ENCODE measurements at places on chromosomes 2 and 18.

- no peak for DNase-seq
Observed at GRCh38 chr2:241478166-241478565, 30.2 kb downstream of the STK25 start.

DNA sequence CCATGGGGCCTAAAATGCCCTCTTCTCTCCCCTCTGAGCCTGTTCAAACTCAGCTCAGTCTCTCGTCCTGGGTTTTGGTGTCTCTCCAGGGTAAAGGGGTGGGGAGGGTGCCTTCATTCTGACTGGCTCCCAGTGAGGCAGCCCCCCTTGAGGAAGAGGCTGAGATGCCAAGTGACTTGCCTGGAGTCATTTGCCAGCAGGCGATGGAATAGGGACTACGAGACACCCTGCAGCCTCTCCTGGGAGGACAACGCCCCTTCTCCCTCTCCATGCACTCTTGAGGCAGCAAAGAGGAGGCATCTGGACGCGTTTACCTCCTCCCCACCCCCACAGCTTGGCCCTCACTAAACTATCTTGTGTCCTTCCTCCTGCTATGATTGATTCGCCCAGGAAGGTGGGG is 760 bp upstream of the STON1 start:
- no peak for DNase-seq

- DNase-seq = no peak
Observed at GRCh38 chr18:48934723-48935432, 15.9 kb downstream of the SMAD7 start.

DNA sequence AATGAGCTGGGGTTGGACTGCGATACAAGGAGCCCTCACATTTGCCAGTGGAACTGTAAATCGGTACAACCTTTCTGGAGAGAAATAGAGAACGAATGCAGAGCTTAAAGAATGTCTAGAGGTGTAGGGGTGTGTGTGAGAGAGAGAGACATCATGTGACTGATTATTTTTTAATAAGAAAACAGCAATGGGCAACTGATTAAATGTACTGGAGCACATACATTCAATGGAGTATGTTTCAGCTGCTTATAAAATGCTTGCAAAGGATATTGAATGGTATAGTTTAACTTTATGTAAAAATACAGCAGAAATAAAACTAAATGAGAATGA is 391 bp upstream of the TMEM17 start:
- no peak for DNase-seq

DNA sequence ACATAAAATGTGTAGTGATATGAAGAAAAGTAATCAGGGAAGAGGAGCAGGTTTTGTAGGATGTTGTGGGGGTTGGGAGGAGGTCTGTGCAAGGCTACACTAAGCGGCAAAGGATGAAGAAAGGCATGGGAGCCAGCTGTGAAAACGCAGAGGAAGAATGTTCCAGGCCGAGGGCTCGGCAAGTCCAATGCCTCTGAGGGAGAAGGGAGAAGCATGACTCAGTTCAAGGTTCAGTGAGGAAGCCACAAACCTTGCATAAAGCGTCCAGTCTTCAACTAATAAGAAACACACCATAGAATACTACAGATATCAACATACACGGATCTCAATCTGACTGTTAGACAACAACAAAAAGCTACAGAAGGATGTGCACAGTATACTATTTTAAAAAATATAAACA is 16.2 kb downstream of the EPB41L3 start:
- DNase-seq = no peak

DNA sequence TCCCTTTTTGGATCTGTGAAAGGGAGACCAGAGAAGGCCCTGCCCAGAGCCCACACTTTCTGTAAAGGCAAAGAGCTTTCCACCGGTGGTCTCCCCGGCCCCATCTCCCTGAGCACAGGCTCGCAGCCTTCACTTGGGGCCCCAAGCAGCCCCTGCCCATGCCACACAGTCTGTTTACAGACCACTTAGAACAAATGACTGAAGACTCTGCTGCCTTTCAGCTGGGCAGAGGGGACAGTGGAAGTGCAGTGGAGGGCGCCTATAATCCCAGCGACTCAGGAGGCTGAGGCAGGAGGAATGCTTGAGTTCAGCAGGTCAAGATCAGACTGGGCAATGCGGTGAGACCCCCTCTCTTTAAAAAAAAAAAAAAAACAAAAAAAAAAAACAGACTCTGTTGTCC is 28.9 kb downstream of the SERTAD2 start:
- no peak for DNase-seq

- no peak for DNase-seq
Observed at GRCh38 chr2:182971820-182972547, 66.3 kb downstream of the NCKAP1 start.

DNA sequence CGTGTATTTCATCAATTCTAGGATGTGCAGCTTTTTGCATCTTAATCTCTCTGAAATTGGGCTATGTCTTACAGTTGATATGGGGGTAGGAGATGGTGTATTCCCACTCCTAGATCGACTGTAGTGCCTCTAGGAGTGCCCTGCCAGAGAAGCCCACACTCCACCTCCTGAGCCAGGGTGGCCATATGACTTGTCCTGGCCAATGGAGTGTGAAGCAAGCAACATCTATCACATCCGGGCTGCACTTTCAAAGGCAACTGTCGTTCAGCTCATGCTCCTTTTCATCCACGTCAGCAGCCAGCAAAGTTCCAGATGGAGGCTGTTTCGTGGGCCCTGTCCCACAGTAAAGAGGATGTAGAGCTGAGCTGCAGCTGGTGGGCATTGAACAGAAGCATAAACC is 149.4 kb upstream of the SLC1A4 start:
- DNase-seq = no peak

DNA sequence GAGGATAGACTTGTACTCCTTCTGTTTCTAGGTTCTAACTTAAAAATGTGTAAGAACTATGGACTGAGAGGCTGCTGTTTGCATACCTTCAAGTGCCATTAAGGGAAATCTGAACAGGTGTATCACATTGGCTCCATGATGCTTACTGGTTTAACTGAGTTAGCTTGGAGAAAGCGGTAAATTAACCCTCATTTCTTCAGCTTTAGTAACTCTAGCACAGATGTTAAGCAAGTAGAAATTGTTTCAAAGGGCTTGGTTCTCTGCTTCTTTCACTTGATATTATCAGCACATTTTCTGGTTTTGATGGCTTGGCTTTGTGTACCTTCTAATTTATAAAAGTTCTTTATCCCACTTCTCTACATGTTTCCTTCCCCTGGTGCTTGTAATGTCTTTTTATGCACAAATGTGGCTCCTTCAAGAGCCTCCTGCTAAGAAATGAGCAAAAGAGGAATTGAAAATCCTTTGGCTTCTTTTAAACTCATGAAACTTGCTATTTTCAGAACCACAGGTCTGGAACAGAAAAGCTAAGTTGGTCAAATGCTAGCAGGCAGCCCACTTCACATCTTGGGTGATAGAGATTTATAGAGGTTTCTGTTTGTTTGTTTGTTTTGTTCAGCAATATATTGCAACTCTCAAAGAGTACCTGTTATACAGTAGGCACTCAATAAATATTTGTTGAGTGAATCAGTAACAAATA is 249.9 kb upstream of the THUMPD2 start:
- no peak for DNase-seq

DNA sequence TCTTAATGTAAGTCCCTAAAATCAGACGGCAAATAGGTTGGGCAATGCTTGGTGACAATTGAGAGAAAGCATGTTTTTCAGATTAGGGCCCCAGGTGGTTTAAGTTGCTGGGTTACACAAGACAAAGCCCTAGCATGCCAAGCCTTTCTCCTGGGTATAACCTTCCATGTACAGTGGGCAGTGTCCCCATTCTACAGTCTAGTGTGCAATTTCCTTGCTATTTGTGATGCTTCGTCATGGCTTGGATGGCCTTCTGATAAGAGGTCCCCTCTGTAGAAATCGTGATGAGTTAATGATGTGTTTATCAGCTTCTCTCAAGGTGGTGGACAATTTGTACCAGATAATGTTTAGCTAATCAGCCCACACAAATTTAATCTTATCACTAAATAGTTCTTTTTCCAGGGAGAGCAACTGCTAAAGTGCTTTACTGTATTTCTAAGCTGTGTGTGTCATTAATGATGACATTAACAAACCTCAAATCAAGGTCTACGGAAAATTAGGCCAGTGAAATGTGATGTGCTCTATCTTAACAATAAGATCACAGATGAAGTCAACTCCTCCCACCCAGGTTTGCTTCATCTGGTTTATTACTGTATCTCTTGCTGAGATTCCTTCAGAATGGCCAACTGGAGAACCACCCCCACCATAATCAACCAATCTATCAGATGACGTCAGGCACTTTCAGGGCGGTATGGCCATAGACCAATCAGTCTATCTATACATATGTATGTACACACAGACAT is 61.7 kb downstream of the PLB1 start:
- DNase-seq = no peak

GRCh38 chr2:59171019-59171418 is 929.9 kb upstream of the FANCL start:
- DNase-seq = no peak

- no peak for DNase-seq
Observed at GRCh38 chr2:73084971-73085370, 13.5 kb upstream of the SFXN5 start.

DNA sequence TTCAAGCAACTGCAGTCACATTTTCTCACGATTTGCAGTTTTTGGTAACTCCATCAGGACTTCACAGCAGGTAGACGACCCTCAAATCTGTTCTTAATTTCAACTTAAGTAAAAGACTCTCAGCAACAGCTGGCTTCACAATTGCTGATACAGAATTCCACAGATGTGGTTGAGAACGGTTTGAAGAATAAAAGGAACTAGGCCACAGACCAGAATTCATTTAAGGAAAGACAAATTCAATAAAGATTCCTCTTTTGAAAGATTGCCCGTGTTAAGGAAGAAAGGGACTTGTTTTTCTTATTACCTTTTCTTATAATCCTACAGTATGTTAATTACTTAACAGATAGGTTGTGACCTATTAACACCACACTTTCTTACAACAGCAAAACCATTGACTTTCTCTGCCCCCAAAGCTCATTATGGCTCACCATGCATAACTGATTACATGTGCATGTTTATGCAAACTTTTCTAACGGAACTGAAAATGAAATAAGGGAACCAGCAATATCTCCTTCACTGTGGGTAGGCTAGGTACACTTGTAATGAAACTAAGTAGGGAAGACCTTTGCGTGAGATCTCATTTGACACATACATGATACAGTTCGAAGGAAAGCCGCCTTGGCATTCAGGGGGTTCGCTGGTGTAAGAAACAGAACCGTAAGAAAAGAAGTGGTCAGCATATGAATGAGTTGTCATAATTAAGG is 4.7 kb upstream of the ZNF516 start:
- DNase-seq = no peak

GRCh38 chr2:238160206-238161129 is 1.7 kb downstream of the ERFE start:
- no peak for DNase-seq

GRCh38 chr2:219099329-219099728 is 38.6 kb upstream of the IHH start:
- DNase-seq = no peak

DNA sequence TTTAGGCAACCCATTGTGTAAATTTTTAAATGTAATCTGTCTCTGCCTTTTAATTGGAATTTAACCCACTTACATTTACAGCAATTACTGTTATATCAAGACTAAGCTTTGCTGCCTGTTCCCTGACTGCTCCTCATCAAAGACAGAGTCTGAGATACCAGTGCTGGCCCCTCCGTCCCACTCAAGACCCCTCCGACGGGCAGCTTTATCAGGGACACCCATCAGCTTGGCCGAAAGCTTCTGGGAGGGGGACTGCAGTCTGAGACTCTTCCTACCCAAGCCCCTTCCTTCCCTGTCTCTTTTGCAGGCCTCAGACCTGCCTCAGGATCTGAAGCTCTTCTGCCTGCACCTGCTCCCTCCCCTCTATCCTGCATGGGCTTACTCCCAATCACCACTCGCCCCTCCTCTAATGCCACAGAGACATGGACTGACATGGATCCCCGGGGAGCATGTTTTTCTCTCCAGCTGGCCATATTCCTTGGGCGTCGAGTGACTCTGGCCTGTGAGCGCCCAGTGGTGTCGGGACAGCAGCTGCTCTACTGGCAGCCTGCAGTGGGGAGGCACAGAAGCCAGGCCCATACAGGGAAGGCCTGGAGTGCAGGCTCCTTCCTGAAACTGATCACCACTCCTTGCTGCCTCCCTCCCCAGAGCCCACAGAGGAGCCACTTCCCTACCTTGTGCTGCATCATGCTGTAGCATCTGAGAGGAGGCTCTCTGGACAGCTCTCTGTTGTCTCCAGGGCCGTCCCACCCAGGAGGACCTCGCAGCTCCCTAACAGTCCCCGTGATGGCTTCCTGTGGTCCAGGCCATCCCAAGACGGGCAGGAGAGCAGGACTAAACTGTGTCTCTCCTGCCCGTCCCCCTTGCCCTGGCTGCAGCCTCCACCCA is 3.7 kb upstream of the KIF1A start:
- DNase-seq = no peak

GRCh38 chr2:112625474-112626114 is 20.1 kb upstream of the SLC20A1 start:
- DNase-seq = no peak

DNA sequence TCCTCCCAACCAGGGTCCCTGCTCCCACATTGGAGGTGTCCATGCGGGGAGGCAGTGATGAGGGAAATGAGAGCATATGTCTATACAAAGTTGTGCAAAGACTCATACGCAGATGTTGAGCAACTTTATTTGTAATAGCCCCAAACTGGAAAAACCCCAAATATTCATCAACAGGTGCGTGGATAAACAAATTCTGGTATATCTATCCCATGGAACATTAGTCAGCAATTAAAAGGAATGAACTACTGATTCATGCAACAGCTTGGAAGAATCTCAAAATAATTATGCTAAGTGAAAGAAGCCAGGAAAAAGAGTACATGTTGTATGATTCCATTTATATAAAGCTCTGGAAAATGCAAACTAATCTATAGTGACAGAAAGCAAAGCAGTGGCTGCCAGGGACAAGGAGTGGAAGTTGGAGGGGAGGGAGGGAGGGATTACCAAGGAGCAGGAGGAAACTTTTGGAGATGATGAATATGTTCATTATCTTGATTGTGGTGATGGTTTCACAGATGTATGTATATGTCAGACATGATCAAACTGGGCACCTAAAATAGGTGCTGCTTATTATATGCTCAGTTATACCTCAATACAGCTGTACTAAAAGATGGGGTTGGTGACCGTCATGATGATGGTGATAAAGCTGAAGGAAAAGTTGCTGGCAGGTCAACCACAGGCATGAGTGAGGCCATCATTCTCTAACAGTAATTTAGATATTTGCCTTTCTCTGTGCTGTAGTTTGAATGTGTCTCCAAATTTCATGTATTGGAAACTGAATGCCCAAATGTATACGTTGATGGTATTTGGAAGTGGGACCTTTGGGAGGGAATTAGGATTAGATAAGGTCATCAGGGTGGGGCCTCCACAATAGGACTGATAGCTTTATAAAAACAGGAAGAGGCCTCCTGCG is 270.9 kb downstream of the CYP26B1 start:
- DNase-seq = no peak

DNA sequence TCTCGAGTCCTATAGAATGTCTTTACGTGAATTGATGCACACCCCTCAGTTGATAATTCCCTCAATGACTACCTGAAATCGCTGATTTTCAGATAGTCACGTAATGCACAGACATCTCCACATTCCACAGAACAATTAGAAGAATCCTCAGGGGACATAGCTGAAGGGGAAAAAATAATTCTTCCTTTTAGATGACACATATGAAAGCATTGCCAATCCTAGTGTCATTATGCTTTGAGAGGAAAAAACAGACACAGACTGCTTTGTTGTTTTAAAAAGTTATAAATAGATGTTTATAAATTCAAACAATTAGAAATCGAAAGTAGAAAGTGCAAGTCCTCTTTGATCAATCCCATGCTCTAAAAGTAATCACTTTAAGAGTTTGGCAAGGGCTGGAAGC is 100.6 kb upstream of the FN1 start:
- DNase-seq = no peak

Measured in activated T-cell treated with anti-CD3 and anti-CD28 coated beads for 48 hours (primary cell).